Activated T-helper 1 cell treated with anti-CD3 and anti-CD28 coated beads, Interleukin-12 subunit alpha, Interleukin-12 subunit beta, Interleukin-2, Interleukin-4 antibody, amounts not matched to agents 30 ng/mL and 10 ng/mL and 1 ng/mL, durations not matched to agents 14 hours and 24 hours and 36 hours (primary cell): ENCODE measurements at places on chromosomes 5 and 9.

DNA sequence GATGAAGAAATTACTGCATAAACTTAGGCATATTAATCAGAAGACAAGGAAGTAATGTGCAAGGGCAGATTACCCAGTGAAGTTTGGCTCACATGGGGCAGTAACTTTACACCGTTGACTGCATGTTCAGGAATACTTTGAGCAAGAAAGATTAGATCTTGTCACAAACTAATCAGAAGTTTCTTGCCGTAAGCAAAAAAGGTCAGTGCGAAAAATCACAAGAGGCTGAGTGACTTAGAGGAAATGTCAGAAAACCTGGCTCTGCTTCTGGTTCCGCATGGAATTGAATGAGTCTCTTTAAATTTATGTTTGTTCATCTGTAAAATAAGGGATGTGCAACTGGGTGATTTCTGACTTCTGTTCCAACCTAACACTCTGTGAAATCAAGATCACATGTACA lies 64.4 kb downstream of the PARP8 start:
- DNase-seq = no peak
- no peak overlapping the region for H3K4me3 ChIP-seq
- H3K36me3 ChIP-seq = peaks cover 10% of the 10 kb centered on the region
- peaks cover 20% of the 10 kb centered on the region for H3K4me1 ChIP-seq
- H3K27ac ChIP-seq = no peak overlapping the region

DNA sequence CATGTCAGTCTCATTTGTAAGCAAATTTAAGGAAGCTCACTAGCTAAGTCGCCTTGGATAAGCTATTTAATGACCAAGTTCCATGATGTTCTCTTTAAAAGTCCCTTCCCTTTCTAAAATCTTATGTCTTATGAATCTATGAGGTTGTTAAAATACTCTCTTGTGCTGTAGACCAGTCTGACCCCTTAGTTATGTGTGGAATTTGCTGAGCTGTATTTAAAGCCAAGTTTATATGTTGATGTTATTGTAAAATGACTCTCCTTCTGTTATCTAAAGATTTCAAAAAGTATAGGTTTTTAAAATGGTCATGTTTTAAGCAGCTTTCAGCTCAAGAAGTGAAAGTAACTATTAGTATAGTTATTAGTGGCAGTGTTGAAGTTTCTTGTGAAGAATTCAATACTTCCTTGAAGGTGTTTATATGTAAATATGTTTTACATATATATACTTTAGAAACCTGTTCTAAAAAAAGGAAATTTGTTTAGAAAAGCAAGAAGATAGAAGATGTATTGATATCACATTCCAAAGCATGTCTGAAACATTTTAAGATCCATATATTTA lies 92.2 kb downstream of the CDC42SE2 start:
- peaks cover 17% of the 10 kb centered on the region for H3K36me3 ChIP-seq
- peaks cover 44% of the 10 kb centered on the region for H3K4me1 ChIP-seq
- peak overlapping the region; percentile 70 for H3K27ac ChIP-seq
- DNase-seq = no peak
- no peaks in the 10 kb centered on the region for H3K27me3 ChIP-seq

DNA sequence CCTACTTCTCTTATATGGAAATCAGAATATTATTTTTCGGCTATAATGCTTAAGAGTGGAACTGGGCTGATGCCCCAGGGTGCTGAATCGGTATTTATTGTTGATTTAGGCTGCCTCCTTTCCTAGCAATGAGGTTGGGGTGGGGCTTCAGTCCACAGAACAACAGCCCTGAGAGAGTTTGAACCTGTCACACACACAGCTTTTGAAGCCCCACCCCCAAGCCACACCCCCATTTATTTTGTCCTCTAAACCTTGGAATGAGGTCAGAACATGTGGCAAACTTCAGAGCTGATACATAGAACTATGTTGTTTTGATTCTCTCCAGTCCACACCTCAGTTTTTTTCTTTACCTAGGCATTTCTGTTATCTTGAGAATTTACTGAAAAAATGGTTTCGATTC lies 51.7 kb upstream of the CAMK4 start:
- no peak overlapping the region for H3K4me3 ChIP-seq
- peaks cover 4% of the 10 kb centered on the region for H3K27me3 ChIP-seq
- H3K36me3 ChIP-seq = peaks cover 2% of the 10 kb centered on the region

DNA sequence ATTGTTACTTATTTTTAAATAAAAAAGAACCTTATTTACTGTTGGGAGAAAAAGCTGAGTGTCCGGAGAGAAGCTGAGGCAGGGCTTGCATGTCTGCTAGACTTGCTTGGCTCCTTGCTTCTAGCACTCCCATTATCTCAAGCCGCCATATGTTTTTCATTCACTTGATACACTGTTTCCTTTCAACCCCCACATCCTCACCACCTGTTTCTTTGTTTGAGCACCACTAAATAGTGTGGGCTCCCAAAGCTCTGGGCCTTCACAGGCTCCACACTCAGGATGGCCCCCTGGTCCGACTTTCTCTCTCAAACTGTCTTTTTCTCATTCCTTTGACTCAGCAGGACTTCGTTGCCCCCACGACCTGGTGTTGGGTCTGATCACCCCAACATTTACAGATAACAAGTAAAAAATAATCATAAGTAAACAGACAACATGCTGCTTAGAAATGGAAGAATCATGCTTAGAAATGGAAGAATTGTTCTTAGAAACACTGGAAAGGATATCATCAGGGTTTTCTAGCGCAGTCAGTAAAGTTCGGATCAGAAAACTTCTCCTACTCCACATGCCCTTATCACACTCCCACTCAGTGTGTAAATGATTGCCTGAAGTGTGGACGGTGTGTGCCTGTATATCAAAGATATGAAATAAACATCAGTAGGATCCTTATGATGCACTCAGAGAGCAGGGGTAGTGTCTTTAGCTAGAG lies 58.5 kb downstream of the APTX start:
- H3K4me1 ChIP-seq = no peaks in the 10 kb centered on the region
- no peaks in the 10 kb centered on the region for H3K27me3 ChIP-seq
- DNase-seq = no peak
- no peak overlapping the region for H3K4me3 ChIP-seq
- no peaks in the 10 kb centered on the region for H3K36me3 ChIP-seq

- no peak overlapping the region for H3K27ac ChIP-seq
- no peaks in the 10 kb centered on the region for H3K36me3 ChIP-seq
- H3K4me1 ChIP-seq = no peaks in the 10 kb centered on the region
- no peak for DNase-seq
Measured at GRCh38 chr5:123754908-123755307, 242.9 kb downstream of the CSNK1G3 start.

DNA sequence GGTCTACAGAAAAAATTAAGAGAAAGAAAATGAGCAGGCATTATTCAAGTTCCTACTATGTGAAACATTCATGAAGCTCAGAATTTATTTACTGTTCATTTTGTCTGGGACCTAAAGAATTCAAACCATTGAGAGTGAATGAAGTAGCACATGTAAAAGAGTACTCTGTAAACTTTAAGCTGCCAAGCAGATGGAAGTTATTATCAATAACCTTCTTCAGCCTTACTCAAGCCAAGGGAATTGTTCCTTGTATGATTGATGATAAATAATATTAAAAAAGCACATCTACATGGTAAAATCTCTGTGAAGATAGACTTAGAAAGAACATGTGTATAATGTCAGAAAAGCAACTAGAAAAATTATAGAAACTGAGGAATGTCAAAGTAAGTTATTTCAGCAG lies 17.8 kb upstream of the GLIS3 start:
- no peaks in the 10 kb centered on the region for H3K36me3 ChIP-seq
- H3K4me3 ChIP-seq = no peak overlapping the region
- no peak overlapping the region for H3K27ac ChIP-seq
- DNase-seq = no peak
- peaks cover 9% of the 10 kb centered on the region for H3K27me3 ChIP-seq

- H3K27ac ChIP-seq = no peak overlapping the region
- no peaks in the 10 kb centered on the region for H3K27me3 ChIP-seq
- H3K4me1 ChIP-seq = peaks cover 55% of the 10 kb centered on the region
- H3K4me3 ChIP-seq = no peak overlapping the region
Measured at GRCh38 chr5:154044099-154044498, 5.3 kb downstream of the MFAP3 start.

DNA sequence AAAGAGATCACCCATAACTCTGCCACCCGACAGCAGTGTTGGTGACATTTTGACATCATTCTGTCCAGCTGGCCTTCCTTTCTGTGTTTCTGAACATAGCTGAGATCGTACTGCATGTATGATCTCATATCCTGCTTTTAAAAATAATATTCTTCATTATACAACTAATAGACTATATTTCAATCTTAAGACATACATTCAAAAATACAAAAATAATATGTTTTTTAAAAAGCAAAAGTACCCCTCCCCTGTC lies 47.7 kb upstream of the RPL26L1 start:
- H3K27ac ChIP-seq = no peak overlapping the region
- peaks cover 3% of the 10 kb centered on the region for H3K36me3 ChIP-seq
- H3K4me3 ChIP-seq = no peak overlapping the region
- no peaks in the 10 kb centered on the region for H3K27me3 ChIP-seq

- H3K4me1 ChIP-seq = no peaks in the 10 kb centered on the region
- H3K27me3 ChIP-seq = no peaks in the 10 kb centered on the region
- H3K27ac ChIP-seq = no peak overlapping the region
- H3K36me3 ChIP-seq = no peaks in the 10 kb centered on the region
- DNase-seq = no peak
- H3K4me3 ChIP-seq = no peak overlapping the region
Measured at GRCh38 chr5:105817914-105818313, 1852.8 kb downstream of the EFNA5 start.

- H3K27me3 ChIP-seq = peaks cover under 1% of the 10 kb centered on the region
- H3K36me3 ChIP-seq = no peaks in the 10 kb centered on the region
- H3K27ac ChIP-seq = no peak overlapping the region
- DNase-seq = no peak
Measured at GRCh38 chr9:95446984-95447383, 69.8 kb downstream of the PTCH1 start.

- H3K4me1 ChIP-seq = peaks cover 35% of the 10 kb centered on the region
- H3K27ac ChIP-seq = no peak overlapping the region
- peaks cover 25% of the 10 kb centered on the region for H3K36me3 ChIP-seq
- no peak for DNase-seq
- H3K4me3 ChIP-seq = no peak overlapping the region
Measured at GRCh38 chr9:131235480-131235851, 40.8 kb downstream of the FAM78A start.

DNA sequence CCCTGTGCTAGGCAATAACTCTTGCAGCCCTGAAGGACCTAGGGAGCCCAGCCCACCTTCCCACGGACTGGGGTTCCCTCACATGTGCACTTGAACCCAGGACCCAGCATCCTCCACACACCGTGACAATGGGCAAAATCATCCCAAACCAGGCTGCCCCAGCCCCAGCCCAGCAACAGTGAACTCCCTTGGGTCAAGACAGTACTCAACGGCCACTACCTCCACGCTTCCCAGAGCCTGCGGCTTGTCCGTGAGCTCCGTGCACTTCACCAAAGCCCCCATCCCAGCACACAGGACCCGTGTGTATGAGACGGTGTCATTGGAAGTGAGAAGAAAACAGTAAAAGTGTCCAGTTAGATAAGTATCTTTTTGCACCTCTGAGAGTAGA lies 55.8 kb downstream of the IPPK start:
- H3K4me3 ChIP-seq = no peak overlapping the region
- no peaks in the 10 kb centered on the region for H3K27me3 ChIP-seq
- no peak overlapping the region for H3K27ac ChIP-seq
- no peaks in the 10 kb centered on the region for H3K4me1 ChIP-seq

GRCh38 chr9:35976726-35977125 lies 18.8 kb upstream of the OR2S2 start:
- H3K27ac ChIP-seq = no peak overlapping the region
- H3K36me3 ChIP-seq = no peaks in the 10 kb centered on the region
- no peak overlapping the region for H3K4me3 ChIP-seq
- DNase-seq = no peak
